Activated T-helper 9 cell treated with anti-CD3 and anti-CD28 coated beads, Interleukin-2, amount 50 U/mL, for 16 hours (primary cell): ENCODE measurements at places on chromosomes 12 and 14.

DNA sequence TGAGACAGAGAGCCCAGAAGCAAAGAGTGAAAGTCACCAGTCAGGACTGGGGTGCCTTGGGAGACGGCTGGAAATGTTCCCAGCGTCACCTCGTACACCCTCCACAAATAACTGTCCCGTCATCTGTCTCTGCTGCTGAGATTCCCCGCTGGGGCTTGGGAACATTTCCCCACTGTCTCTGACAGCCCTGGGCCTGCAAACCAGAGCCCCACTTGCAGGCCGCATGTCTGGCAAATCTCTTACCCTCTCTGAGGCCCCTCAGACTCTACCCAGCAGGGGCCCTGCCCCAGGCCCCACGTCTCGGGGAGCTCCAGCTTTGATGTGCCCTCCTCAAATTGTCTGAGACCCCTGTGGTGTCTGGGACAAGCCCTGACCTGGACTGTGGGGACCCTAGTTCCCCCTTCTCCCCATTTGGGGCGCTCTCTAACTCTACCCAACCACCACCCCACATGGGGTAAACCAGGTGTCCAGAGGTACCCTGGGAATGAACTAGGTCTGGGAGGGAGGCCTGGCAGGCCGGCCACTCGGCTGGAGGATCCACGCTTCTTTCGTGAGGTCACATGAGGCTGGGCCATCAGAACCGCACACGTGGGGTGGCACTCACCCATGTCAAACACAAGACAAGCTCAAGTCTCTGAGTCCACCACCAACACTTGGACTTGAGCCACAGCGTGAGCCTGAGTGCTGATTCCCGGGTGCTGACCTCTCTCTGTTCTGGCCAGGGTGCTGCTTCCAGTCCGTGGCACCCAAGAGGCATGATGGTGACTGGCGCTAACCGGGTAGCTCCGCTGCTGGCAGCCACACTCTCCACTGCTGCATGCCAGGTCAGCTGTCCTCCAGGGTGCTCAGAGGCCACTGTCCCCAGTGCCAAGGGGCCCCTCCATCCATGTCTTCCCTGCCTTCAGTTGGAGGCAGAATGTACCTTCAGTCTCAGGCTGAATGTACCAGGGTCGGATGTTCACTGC lies 59.8 kb downstream of the DIO3 start:
- no peak for DNase-seq

- DNase-seq = no peak
Observed at GRCh38 chr12:75315518-75315917, 14.6 kb downstream of the CAPS2 start.

DNA sequence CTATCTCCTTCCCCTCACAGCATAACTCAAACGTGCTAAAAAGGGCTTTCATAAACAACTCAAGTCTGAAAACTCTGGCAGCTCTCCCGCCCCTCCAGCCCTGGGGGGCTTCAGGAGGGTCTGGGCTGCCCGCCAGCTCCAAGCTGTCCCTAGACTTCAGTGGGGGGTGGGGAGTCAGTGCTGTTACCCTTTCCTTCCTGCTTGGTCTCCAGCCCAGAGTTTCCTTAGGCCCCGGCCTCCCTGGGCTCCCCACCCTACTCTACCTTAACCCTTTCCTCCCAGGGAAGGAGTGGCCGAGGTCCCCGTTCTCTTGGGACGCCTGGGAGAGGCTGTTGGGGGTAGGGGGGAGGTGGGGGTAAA lies 530 bp upstream of the NYNRIN start:
- DNase-seq = no peak

GRCh38 chr12:5376591-5377207 lies 55.2 kb upstream of the NTF3 start:
- no peak for DNase-seq

- no peak for DNase-seq
Observed at GRCh38 chr12:72000969-72001648, 62.5 kb downstream of the TPH2 start.

DNA sequence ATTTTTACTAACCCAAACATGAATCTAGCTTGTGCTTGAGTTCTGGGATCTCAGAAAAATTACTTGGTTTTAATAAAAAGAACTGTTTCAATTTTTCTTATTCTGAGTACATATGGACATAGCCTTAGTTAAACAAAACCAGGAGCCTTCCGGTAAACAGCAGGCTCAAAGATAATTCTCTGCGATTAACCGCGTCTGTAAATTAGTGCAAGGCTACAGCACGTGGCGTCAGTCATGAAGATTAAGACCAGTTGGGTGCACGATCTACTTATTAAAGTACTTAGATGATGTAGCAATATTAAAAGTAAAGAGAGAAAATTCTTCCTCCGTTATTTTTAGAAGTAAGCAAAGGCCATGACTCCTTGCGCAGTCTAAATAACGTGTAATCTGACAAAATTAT lies 700 bp downstream of the KCNJ8 start:
- DNase-seq = no peak

DNA sequence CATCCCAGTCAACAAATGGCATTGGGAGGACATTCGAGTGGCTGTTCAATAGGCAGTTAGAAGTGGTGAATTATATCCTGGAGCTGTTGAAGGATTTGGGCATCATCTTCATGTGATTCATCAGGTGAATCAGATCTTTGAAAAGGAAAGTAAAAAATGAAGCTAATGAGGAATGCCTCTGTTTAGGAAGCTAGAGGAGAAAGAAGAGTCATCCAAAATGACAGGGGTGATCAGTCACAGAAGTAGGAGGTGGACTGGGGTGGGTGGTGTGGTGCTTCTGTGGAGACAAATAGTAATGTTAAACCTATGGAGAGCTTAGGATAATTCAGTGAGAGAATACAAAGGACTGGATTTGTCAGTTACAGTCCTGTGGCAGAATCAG lies 32.7 kb downstream of the DIP2B start:
- no peak for DNase-seq

DNA sequence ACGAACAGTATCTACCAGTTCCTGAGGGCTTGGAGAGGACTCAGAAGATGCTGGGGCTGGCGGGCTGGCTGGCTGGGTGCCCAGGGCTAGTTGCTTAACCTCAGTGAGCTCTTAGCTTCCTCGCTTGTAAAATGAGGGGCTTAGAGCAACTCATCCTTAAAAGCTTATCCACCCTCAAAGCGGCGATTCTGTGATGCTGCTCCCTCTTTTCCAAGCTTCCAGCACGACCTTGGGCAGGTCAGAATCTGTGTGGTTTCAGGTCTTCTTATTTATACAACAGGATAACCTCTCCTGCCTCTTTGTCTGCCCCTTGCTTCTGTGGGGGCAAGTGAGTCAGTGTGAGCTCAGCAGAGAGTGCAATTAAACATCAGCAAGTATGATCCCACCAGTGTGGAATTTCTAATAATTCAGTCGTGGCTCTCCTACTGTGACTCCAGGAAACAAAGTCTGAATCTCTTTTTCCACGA lies 281.8 kb downstream of the KSR2 start:
- DNase-seq = no peak

DNA sequence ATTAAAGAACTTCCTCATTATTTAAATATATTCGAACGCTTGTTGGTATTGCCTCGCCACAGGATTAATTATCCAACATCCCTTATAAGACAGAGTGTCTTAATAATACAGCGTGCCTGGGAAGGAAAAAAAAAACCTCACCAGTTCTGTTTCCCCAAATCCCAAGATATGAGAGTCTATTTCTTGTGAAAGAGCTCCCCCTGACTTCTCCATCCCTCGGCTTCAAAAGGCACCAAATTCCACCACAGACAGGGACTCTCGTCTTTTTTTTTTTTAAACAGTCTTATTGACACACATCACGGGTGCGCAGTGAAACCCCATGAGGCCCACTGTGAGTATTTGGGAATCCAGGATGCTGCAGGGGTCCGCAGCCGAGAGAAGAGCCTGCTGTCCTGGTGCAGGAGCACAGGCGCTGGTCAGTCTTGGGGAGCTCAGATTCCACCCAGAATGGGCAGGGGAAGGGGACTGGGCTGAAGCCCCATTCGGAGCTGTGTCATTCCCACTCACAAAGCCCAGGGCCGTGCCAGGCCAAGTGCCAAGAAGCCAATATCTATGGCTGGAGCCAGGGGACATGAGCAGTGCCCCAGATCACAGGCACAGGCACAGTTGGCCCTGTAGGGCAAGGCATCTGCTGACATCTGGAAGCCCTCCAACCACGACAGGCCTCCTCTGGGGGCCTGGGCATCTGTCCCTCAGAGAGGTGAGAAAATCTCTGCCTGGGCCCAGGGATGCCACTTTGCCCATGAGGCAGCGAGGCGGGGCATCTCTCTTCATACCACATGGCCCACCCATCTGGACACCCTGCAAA lies 71.9 kb downstream of the BCL11B start:
- no peak for DNase-seq

DNA sequence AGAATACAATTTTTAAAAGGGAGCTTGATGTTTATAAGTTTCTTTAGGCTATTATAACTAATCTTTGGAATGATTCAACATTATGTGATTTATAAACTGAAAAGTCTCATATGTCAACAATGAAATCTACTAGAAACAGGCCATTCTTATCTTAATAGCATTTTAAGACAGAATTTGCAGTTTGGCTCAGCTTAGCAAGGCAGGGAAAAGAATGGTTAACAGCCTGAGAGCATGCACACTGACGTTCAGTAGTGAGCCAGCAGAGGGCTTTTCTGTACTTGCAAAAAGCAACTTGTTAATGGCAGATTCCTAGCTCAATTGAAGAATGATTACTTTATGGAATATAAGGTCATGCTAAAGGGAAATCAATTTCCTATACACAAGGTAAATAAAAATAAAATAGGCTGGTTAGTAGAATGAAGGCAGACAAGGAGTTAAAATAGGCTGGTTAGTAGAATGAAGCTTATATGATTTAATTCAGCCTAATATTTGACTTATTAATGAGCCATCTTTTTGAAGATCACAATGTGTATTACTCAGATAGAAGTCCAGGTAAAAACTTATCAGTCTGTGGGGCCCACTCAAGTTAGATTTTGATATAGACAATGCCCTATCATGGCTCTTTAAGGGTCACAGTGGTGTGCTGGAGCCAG lies 95.9 kb downstream of the OTOGL start:
- DNase-seq = no peak

DNA sequence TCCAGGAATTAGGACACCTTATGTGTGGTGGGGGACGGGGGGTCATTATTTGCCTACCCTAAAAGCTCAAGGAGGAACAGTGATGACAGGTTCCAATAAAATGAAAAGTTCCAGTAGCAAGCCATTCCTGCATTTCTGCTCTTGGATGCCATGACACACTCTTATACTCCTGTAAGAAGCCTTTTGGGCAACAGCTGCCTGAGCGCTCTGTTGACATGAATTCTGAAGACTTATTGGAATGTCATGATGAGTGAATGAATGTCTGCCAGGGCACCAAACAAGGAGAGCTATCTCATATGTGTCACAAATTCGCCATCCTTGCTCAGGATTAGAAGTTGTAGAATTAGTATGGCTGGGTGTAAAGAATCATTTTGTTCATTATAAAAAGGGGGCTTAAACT lies 36.3 kb downstream of the PTGER2 start:
- no peak for DNase-seq

DNA sequence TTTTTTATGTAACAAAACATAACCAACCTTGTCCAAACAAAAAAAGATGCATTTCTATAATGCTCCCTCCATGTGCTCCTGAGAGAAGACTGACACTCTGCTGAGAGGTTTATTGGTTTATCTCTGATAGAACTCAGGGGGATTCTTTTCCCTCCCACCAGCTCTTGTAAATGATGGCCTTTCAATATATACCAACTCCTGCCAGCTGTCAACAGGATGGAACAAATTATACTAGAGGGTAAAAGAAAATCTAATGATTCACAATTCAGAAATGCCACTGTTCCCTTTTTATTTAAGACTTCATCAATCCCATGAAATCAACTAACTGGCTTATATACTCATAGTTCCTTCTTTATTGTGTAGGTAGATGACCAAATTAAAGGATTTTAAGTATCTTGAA lies 25.4 kb downstream of the PSMC1 start:
- DNase-seq = no peak

GRCh38 chr14:53113989-53114388 lies 39.1 kb downstream of the DDHD1 start:
- no peak for DNase-seq

- no peak for DNase-seq
Observed at GRCh38 chr14:89327771-89328212, 89.2 kb downstream of the FOXN3 start.
